RPMI8226 (cell line): ENCODE measurements at places on chromosomes 16 and 17.
A peak's percentile ranks its signal among the peaks of the same experiment; 100 is the strongest.

GRCh38 chr17:7445619-7445968 lies 733 bp downstream of the CHRNB1 start:
- peak; percentile 47 for DNase-seq

DNA sequence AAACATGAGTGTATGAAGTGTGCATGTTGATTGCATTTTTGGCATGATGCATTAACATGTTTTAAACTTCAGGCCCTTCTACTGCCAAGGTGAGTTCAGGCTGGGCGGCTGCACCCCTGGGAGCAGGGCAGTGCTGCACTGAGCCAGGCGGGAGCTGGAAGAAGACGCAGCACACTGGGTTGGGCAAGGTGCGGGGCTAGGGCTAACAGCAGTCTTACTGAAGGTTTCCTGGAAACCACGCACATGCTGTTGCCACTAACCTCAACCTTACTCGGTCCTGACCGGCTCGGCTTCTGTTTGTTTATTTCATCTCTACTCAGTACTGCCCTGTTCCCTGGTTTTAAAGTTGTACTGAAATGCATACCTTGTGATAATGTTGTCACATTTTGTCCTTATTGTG lies 61.0 kb downstream of the MAP2K4 start:
- no peak for DNase-seq

GRCh38 chr16:83238949-83239691 lies 568.7 kb upstream of the HSBP1 start:
- DNase-seq = no peak

GRCh38 chr16:80063713-80064069 lies 463.2 kb upstream of the MAF start:
- no peak for DNase-seq

GRCh38 chr16:24174504-24174903 lies 81.6 kb upstream of the CACNG3 start:
- no peak for DNase-seq

- peak; percentile 1 for DNase-seq
Observed at GRCh38 chr16:70634861-70635260, 11.5 kb upstream of the IL34 start.

GRCh38 chr16:79970551-79971236 lies 370.2 kb upstream of the MAF start:
- DNase-seq = no peak

DNA sequence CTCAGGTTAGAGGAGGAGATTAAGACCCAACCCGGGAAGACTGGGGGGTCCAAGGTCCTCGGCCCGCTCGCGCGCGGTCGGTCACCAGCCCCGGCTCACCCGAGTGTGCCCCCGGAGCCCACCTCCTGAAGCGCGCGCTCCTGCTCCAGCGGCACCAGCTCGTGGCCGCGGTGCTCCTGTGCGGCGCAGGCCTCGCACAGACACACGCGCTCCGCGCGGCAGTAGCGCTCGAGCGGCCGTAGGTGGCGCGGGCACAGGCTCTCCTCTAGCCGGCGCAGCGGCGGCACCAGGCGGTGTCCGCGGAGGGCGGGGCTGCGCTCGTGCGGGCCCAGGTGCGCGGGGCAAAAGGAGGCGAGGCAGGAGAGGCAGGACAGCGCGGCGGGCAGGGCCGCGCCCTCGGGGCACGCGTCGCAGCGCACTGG lies 618 bp downstream of the TRIM47 start:
- peak; percentile 76 for DNase-seq

- DNase-seq = peak; percentile 78
Observed at GRCh38 chr16:27867122-27868110, 196.1 kb downstream of the GSG1L start.

GRCh38 chr16:83066011-83066410 lies 439.2 kb downstream of the CDH13 start:
- DNase-seq = no peak

- DNase-seq = peak; percentile 79
Observed at GRCh38 chr17:75633486-75634375, 497 bp downstream of the SMIM5 start.

- no peak for DNase-seq
Observed at GRCh38 chr16:85677383-85677967, 11.3 kb downstream of the GINS2 start.

- DNase-seq = peak; percentile 4
Observed at GRCh38 chr17:6981426-6981825, 14.4 kb upstream of the ALOX12 start.

DNA sequence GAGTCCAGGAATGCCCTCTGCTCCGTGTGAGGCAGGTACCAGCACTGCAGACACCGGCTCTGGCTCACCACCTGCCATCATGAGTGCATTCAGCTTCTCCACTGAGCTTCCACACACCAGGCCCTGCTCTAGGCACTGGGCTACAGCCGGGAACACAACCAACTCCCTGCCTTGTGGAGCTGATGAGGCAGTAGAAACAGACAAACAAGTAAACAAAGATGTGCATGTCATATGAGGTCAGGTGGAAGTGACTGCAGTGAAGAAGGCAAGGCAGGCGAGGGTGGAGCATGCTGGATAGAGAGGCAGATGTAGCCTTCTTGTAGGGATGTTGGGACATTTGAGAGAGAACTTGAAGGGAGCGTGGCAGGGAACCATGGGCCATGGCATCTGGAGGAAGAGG lies 5.0 kb downstream of the NLRC5 start:
- no peak for DNase-seq

DNA sequence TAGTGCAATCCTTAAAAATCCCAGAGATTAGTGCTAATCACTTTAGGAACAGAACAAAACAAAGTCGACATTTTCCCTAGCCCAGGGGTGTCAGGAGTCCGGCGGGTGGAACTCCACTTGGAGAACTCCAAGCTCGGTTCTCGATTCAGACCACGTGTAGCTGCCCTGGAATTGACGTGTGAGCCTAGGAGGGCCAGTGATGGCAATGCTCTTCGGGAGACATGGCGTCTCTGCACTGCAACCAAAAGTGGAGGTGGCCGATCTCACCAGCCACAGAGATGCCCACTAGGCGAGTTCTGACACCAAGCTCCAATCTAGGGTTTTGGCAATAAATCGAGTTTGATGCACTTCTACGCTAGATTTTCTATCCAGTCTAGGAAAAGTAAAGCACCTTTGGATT lies 17.6 kb downstream of the MAP1LC3B start:
- no peak for DNase-seq

- DNase-seq = no peak
Observed at GRCh38 chr16:89005201-89006035, 28.4 kb upstream of the CBFA2T3 start.

DNA sequence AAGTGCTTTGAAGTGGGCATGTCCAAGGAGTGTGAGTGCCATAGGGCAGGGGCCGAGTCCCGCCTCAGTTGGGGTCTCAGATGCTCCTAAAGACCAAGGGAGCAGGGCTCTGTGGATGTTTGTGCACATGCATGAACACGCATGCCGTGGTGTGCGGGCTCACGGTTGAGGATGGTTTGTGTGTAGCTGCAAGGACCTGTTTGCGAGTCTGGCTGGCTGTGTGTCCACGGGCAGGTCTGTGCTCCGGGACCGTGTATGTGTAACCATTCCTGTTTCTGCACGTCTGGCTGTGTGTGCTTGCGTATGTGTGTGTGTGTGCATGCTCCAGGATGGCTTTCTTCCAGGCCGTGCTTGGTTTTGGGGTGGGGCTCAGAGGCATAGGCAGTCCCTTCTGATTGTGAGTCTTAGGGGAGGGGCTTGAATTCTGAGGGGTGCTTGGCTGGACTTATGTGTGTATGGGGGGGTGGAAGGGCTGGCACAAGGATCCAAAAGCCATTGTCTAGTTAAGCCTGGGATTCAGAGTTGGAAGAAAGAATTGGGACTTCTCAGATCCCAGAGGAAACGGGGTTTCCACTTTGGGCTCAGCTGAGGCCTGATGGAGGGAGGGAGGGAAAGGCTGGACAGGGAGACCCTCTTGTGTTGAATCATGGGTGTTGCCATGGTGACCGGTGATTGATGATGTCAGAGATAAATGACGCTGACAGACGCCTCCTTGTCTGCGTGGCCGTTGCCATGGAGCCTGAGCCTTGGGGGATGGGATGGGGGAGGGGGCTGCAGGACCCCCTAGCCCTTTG lies 14.4 kb downstream of the GJD3 start:
- DNase-seq = no peak

DNA sequence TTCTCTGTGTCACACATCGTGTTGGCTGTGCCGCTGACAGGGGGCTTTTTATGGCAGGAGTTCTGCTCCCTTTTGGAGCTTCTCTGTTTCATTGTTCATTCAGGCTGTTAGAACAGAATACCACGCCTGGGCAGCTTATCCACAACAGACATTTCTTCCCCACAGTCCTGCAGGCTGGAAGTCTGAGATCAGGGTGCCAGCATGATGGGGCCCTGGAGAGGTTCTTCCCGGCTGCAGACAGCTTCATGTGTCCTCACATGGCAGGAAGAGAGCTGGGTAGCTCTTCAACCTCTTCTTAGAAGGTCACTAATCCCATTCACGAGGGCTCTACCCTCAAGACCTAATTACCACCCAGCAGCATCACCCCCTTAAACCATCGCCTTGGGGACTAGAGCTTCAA lies 65.1 kb downstream of the DHRS7C start:
- no peak for DNase-seq

DNA sequence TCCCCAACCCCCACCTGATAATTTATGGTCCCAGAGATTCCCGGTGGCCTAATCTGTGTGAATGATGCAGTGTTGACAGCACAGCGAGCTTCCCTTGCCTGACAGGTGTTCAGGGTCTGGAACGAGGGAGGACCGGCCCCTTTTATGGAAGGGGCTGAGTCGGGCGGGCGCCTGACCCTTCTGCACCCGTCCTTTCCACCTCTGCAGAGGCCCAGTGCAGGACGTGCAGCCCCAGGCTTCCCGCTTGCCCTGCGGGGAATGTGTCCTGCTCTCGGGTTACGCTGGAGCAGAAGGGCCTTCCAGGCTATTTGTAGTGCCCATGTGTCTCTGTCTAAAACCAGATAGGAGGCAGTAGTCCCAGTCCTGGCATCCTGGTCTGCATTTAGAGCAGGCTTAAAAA lies 16.2 kb downstream of the SMTNL2 start:
- no peak for DNase-seq

GRCh38 chr17:10063730-10064241 lies 134.6 kb downstream of the GAS7 start:
- DNase-seq = no peak

- peak; percentile 62 for DNase-seq
Observed at GRCh38 chr16:78444-79150, 572 bp downstream of the MPG start.

DNA sequence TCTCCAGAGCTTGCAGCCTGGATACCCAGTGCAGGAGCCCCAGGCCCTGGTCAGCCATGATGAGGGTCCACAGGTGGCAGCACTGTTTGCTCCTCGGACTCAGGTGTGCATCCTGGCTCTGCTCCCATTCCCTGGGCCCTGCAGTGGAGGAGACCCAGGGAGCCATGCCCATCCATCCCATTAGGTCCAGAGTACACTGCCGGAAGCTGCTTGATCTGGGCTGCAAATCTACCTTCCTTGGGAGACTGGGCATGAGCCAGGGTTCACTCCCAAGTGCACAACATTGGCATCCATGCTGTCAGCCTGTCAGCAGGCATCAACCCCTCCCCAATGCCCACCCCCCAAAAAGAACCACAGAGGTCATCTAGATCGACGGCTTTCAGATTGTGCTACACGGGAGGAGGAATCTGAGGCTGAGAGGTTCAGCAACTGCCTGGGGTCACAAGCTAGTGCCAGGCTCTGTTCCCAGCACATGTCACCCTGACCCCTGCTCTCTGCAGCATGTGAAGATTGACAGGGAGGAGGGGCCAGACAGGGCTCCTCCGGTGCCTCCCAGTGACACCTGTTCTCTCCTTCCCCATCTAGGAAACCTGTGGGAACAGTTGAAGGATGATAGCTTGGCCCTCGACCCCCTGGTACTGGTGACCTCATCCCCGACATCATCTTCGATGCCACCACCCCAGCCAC lies 15.7 kb downstream of the UNC119 start:
- DNase-seq = no peak

GRCh38 chr17:77242118-77242851 lies 101.5 kb downstream of the SEC14L1 start:
- DNase-seq = peak; percentile 49

GRCh38 chr16:52451971-52452421 lies 94.9 kb downstream of the TOX3 start:
- no peak for DNase-seq

DNA sequence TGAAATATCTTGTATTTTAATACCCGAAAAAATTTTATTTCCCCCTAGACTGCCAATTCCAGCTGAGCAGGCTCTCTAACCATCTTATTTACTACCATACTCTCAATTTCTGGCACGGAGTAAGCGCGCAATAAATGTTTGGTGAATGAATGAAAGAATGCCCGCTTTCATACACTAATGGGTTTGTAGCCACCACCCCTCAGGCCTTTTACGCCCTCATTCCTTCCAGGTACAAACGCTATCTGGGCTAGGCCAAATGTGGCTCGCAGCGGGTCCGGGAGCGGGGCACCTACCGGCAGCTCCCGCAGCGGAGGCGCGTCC lies 536 bp upstream of the PLD2 start:
- peak; percentile 19 for DNase-seq

DNA sequence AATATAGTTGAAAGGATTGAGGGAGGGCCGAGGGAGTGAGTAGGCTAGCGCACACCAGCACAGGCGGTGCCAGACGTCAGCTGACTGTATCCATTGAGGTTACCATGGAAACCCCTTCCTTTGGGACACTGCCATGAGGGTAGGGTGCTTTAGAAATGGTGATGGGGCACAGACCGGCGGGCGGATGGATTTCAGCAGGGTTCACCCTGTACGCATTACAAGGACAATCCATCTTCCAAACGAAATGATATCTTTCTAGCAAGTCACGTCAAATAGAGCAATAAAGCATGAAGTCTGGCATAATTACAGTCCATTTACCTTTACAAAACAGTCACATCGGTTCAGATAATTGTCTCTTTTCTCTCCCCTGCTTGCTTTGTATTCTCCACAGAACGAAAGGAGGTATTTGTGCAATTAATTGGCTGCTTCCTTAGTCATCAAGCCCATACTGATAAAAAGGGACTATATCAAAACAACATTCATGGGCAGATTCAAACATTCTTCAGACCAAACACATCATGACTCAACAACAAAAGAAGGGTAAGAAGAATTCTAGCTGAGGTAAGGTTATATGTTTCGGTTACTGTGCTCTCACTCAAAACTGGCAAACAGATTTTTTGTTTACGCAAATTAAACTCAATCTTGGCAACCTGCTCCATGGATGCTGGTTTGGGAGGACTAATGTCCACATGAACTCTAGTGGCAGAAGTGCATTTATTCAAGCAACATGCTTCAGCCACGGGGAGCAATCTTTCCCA lies 140.6 kb downstream of the CDK5R1 start:
- no peak for DNase-seq

- no peak for DNase-seq
Observed at GRCh38 chr17:36205637-36206485, 5.0 kb upstream of the CCL4L2 start.

GRCh38 chr16:26396511-26397235 lies 670.1 kb upstream of the C16orf82 start:
- DNase-seq = no peak

GRCh38 chr16:51166091-51166490 lies 15.0 kb upstream of the SALL1 start:
- DNase-seq = no peak
